ENCODE measurements at places on chromosomes 16 and 17. TPM values are rescaled to one million over a fixed set of nuclear protein-coding genes. Genes with fewer than 3 reads are reported as not detected.

The C17orf50 gene
- total RNA-seq = not detected

The LCAT gene
- total RNA-seq = 20.1 TPM

The HSD17B2 gene
- total RNA-seq = 23.2 TPM

The KDM8 gene
- total RNA-seq = 1.4 TPM

The KRT12 gene
- 14.0 TPM for total RNA-seq
